Fibroblast of lung (primary cell): ENCODE measurements at places on chromosomes 7 and 10. TPM values are rescaled to one million over a fixed set of nuclear protein-coding genes. Genes with fewer than 3 reads are reported as not detected.

DNA sequence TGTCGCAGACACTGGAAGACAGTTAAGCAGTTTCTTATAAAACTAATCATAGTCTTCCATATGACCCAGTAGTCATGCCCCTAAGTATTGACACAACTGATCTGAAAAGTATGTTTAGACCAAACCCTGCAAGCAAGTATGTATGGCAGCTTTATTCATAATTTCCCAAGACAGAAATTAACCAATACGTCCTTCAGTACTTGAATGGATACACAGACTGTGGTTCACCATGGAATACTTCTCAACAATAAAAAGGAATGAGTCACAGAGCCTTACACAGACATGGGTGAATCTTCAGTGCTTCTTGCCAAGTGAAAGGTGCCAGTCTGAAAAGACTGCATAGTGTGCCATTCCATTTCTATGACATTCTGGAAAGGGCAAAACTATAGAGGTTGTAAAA, 50.2 kb upstream of the AKR1E2 start:
- no peak for DNase-seq
- no peak overlapping the region for H3K27ac ChIP-seq
- no peak overlapping the region for H3K4me3 ChIP-seq
- peaks cover 13% of the 10 kb centered on the region for H3K4me1 ChIP-seq
- no peaks in the 10 kb centered on the region for H3K36me3 ChIP-seq

DNA sequence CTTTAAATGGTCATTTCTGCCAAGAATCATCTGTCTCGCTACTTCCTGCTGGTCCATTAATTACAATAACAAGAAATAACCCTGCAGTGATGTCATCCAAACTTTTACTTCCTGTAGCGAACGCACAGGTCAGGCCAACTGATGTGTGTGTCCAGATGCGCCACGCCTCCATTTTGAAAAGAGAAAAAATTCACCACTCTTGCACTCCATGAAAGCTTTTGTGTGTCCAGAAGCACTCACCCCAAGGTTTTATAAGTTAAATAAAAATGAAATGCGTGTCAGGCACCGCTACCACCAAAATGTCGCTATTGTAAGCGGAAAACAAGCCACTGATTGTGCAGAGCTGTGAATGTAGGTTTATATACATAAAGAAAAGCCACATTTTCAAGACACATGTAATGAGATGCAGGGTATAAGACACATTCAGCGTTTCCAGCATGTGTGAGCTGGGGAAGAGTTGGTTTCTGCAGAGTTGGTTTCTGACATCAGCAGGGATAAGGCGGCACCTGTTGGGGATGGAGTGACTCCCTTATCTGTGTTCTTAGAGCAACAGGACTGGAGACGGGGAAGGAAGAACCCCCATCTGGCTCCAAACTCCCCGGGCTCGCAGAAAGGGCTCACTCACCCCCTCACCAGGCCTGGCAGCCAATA, 83.3 kb downstream of the CTBP2 start:
- H3K27ac ChIP-seq: peak overlapping the region; percentile 74
- H3K4me3 ChIP-seq: no peak overlapping the region
- DNase-seq: peak; percentile 66
- no peaks in the 10 kb centered on the region for H3K27me3 ChIP-seq

The FEZF1 gene
- total RNA-seq: not detected in 2 replicates

The MRPL43 gene
- 54.4 and 61.4 TPM in 2 replicates for total RNA-seq

DNA sequence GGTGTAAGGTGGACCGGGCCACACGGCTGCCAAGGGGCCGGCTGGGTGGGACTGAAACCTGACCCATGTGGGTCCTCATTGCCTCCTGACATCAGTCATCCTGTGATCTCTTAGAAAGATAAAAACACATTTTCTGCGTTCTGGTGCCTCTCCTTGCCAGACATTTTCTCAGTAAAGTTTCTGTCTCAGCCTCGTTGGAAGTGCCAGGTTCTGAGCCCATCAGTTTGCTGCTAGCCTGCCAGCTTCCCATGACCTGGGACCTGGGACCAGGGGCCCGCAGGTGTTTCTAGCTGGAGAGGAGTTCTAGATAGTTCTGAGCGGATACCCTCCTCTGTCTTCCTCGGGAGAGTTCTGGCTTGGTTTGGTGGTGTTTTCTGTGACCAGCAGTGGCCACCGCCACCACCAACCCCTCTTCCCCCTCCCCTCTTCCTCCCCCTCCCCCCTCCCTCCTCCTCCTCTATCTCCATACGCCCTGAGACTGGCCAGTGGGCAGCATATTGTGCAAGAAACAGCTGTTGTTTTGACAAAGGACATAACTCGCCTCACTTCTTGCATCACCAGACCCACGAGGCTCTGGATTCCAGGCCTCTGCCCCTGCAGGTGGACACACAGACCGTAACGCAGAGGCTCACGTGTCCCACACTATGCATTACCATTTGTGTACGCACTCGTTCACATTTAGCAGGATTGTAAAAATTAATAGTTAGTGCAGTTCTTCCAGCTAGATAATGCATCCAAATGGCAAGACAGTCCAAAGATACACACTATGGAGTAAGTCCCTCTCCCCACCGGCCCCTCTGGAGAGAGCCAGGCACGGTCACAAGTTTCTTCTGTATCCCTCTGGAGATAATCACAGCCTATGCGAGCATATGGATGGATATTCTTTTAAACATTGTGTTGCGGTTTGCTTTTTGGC, 94.6 kb downstream of the CUX1 start:
- no peak for DNase-seq
- peaks cover 9% of the 10 kb centered on the region for H3K4me1 ChIP-seq
- no peak overlapping the region for H3K27ac ChIP-seq
- H3K27me3 ChIP-seq: no peaks in the 10 kb centered on the region
- H3K36me3 ChIP-seq: peaks cover 2% of the 10 kb centered on the region
- H3K4me3 ChIP-seq: no peak overlapping the region

- no peak for DNase-seq
- H3K27ac ChIP-seq: no peak overlapping the region
- no peak overlapping the region for H3K4me3 ChIP-seq
- H3K4me1 ChIP-seq: no peaks in the 10 kb centered on the region
- H3K36me3 ChIP-seq: no peaks in the 10 kb centered on the region
Observed at GRCh38 chr10:64571056-64571455, 1049.9 kb downstream of the REEP3 start.

- H3K36me3 ChIP-seq: no peaks in the 10 kb centered on the region
- H3K27me3 ChIP-seq: no peaks in the 10 kb centered on the region
- H3K4me1 ChIP-seq: no peaks in the 10 kb centered on the region
- H3K4me3 ChIP-seq: no peak overlapping the region
- peak; percentile 60 for DNase-seq
Observed at GRCh38 chr7:17593819-17594419, 295.5 kb downstream of the AHR start.

- peaks cover 2% of the 10 kb centered on the region for H3K36me3 ChIP-seq
- peak; percentile 80 for DNase-seq
- no peak overlapping the region for H3K27ac ChIP-seq
- no peaks in the 10 kb centered on the region for H3K27me3 ChIP-seq
- H3K4me3 ChIP-seq: no peak overlapping the region
Observed at GRCh38 chr10:86899670-86900276, 57.6 kb downstream of the MMRN2 start.

- peak; percentile 1 for DNase-seq
- H3K27me3 ChIP-seq: no peaks in the 10 kb centered on the region
- H3K27ac ChIP-seq: no peak overlapping the region
- H3K4me3 ChIP-seq: no peak overlapping the region
- no peaks in the 10 kb centered on the region for H3K36me3 ChIP-seq
Observed at GRCh38 chr7:32206987-32207386, 136.8 kb upstream of the PDE1C start.

- peaks cover 4% of the 10 kb centered on the region for H3K4me1 ChIP-seq
- peak; percentile 13 for DNase-seq
- no peaks in the 10 kb centered on the region for H3K27me3 ChIP-seq
- H3K36me3 ChIP-seq: no peaks in the 10 kb centered on the region
- H3K4me3 ChIP-seq: no peak overlapping the region
- no peak overlapping the region for H3K27ac ChIP-seq
Observed at GRCh38 chr10:47062441-47063200, 151.4 kb downstream of the PTPN20 start.

GRCh38 chr10:58775960-58776567, 263.4 kb downstream of the BICC1 start:
- H3K27me3 ChIP-seq: no peaks in the 10 kb centered on the region
- H3K4me3 ChIP-seq: no peak overlapping the region
- no peaks in the 10 kb centered on the region for H3K36me3 ChIP-seq
- H3K27ac ChIP-seq: no peak overlapping the region

The ZNF394 gene
- total RNA-seq: 20.1 and 22.1 TPM in 2 replicates

The CYP26C1 gene
- total RNA-seq: under 0.01 TPM in 2 replicates

- no peaks in the 10 kb centered on the region for H3K27me3 ChIP-seq
- H3K4me3 ChIP-seq: no peak overlapping the region
- no peak for DNase-seq
- no peaks in the 10 kb centered on the region for H3K4me1 ChIP-seq
- no peaks in the 10 kb centered on the region for H3K36me3 ChIP-seq
- no peak overlapping the region for H3K27ac ChIP-seq
Observed at GRCh38 chr10:128306966-128307365, 180.7 kb upstream of the MKI67 start.

- no peak overlapping the region for H3K4me3 ChIP-seq
- H3K27me3 ChIP-seq: no peaks in the 10 kb centered on the region
- peak; percentile 17 for DNase-seq
- H3K4me1 ChIP-seq: no peaks in the 10 kb centered on the region
- no peaks in the 10 kb centered on the region for H3K36me3 ChIP-seq
Observed at GRCh38 chr10:112209684-112210131, 26.1 kb upstream of the GPAM start.

DNA sequence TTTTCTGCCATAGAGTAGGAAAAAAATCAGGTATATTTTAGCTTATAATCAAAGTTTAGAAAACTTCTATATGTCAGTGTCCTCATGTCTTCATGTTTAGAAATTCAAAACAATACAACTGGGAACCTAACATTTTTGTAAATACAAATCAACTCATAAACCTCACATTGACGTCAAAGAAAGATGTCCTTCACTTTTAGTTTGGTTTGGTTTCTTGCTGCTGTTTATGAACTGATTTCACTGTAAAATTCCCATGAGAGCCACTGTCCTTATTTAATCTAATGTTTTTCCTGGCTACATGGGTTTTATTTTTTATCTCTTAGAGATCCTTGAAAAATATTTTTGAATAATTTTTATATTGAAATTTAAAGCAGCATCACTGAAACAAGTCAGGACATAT, 208.4 kb downstream of the DYNC1I1 start:
- H3K4me1 ChIP-seq: no peaks in the 10 kb centered on the region
- no peak overlapping the region for H3K27ac ChIP-seq
- H3K4me3 ChIP-seq: no peak overlapping the region

GRCh38 chr7:141752634-141753033, 11.3 kb upstream of the TAS2R3 start:
- peaks cover 10% of the 10 kb centered on the region for H3K36me3 ChIP-seq
- no peak overlapping the region for H3K27ac ChIP-seq
- H3K4me3 ChIP-seq: no peak overlapping the region
- no peaks in the 10 kb centered on the region for H3K27me3 ChIP-seq
- DNase-seq: peak; percentile 3
